ENCODE measurements at places on chromosomes 7 and 10.

DNA sequence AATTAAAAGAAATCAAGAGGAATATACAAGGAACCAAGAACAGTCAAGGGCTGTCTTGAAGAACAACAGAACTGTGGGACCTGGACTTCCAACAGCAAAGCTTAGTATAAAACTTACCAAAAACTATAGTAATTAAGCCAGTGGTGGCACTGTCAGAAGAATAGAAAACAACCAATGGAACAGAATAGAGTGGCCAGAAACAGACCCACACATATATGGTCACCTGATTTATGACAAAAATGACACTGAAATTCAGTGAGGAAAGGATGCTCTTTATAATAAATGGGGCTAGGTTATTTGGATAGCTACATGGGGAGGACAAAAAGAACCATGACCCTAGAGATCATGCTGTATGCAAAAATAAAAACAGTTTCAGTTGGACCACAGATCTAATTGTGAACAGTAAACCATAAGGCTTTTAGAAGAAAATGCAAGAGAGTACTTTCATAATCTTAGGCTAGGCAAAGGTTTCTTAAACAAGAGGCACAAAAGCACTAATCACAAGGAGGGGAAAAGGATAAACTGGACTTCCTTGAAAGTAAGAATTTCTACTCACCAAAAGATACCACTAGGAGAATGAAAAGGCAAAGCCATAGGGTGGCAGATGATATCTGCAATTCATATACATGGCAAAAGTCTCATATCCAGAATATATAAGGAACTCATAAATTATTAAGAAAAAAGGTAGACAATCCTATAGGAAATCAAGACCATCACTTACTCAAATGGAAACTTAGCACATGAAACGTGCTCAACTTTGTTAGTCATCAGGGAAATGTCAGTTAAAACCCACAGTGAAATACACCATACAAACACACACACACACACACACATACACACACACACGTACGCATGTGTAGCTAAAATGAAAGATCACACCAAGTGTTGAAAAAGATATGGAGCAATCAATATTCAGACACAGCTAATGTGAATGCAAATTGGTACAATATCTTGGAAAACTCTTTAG, 20.8 kb downstream of the HYCC1 start:
- DNase-seq = no peak

DNA sequence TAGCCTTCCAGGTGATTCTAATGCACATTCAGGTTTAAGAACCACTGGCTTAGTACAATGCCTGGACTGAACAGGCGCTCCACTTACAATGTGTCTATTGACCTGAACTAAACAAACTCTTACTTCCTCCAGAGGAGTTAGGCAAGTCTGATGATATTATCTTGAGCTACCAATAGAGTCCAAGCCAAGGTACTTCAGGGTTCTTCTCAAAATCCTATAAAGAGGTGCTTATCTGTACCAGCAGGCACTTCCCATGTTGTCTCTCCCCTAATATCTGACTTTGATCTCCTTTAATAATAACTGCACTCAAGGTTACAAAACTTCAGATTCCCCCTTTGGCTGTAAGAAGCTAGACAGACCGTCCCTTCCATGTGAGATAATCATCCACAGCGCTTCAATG, 157.0 kb upstream of the SVIL start:
- DNase-seq = no peak

- DNase-seq = no peak
These were observed 39.6 kb downstream of the TET1 start for GRCh38 chr10:68599771-68600040.

DNA sequence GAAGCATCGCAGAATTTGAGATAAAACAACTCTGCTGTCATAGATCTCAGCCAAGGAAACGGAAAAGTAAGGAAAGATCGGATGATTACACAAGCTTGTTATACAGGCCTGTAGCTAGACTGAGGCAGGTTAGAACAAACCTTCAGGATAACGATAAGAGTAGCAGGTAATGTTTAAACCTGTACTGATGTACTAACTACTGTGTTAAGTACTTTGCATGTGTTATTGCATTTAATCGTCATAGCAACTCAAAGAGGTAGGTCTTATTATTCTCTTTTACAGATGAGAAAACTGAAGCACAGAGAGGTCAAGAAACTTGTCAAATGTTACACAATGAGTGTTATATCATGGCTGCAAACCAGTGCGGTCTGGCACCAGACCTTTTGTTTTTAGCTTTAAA, 352.5 kb downstream of the GPAM start:
- no peak for DNase-seq

GRCh38 chr10:75238182-75239095, 2.7 kb upstream of the COMTD1 start:
- no peak for DNase-seq

- no peak for DNase-seq
These were observed 103.3 kb downstream of the DIP2C start for GRCh38 chr10:586151-586550.

DNA sequence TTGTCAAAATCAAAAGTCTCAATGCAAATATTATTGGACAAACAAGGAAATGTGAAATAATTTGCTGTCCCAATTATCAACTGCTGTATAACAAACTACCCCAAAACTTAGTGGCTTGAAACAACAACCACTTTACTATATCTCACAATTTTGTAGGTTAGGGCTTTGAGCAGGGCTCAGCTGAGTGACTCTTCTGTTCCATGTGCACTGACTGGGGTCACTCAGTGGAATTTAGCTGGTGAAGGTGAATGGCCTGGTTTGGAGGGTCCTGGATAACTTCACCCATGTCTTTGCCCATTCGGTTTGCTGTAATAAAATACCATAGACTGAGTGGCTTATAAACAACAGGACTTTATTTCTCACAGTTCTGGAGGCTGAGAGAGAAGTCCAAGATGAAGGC, 3.7 kb upstream of the GSDME start:
- DNase-seq = no peak

DNA sequence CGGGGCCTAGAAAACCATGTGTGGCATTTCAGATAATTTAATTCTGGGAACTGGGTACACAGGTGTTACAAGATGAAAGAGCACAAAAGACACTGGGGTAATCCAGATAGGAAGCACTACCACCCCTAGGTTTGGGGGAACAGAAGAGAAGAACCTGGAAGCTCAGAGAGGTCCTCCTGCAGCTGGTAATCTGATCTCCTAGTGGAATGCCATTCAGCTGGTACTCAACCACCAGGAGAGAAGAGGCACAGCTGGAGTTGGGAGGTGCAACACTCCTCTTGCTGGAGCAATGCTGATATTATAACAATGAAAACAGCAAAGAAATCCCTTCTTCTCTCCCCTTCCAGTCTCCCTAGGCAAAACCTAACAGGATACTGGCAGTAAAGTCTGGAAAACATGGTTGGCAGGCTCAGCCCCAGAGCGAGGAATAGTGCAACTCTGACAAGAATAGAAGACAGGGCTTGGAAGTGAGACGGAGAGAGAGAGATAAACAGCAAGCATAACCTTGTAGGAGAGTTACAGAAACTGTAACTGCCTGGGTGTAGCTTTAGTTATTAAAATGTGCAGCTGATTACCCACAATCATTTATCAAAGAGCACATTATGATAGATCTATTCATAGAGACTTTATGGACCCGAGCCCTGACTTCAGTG, 35.0 kb downstream of the NRF1 start:
- no peak for DNase-seq

DNA sequence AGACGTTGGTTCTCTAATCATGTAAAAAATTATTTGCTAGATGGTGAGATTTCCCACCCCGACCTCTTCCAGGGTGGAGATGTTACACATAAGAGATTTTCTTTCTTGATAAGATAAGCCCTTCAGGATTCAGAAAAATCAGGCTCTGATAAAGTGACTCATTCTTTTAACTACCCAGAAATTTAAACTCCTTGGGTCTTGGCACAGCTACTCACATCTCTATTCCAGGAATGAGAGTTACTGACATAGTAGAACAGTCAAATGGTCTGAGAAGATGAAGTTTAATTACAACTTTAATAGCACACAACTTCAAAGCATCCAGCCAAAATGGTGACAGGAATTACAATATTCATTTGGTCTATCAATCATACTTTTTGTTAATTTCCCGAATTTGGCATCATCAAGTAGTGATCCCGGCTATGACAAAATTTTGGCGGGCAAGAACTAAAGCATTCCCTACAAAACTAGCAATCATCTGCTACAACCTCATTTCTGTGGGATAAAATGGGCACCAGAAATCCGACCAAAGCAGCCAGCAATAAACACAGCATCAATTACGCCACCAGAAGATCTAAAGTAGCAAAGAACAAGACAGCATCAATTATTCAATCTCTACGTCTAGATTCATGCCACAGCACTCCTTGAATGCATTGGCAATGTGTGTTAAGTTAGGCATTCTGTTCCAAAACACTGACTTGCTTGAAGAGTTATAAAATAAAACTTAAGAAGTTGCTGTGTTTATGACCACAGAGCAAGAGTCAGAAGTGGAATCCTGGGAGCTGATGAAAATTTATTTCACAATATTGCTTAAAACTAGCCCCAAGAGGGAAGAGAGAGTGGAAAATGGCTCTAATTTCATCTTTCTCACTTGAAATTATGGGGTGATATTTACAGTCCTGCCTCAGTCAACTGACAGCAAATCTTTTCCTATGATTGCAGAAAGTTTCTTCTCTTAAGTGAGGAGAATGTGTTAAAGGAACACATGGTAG, 565.7 kb upstream of the ANKRD30A start:
- no peak for DNase-seq

DNA sequence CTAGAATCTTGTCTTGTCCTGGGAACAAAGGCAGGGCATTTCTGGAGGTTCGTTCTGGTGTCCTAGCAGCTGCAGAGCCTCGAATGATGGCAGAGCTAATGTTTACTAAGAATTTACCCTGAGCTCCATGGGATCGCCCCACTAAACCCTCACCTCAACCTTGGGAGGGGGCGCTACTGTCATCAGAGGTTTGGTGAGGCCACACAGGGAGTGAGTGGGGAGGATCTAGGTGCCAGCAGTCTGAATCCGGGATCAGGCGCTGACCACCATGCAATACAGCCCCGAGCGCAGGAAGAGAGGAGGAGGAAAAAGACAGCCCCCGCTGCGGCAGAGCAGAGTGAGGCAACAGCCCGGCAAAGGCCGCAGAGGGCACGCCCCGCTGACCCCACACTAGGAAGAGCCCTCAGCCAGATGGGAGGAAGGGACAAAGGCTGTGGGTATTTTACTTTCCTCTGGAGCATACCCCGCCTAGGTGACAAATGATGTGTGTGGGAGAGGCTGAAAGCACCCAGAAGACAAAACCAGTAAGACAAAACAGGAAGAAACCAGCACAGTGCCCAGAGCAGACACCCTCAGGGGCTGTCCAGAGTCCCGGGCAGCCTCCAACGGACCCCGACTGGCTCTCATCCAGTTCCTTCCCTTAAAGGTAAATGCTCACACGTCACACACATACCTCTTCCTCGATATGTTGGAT, 103.5 kb downstream of the FAM53B start:
- DNase-seq = no peak

GRCh38 chr10:71998840-71999194, 34.6 kb downstream of the CHST3 start:
- no peak for DNase-seq

- DNase-seq = no peak
These were observed 25.7 kb upstream of the OPALIN start for GRCh38 chr10:96384506-96384905.

Measured in activated gamma-delta T cell treated with Interleukin-2 at 50 U/mL for 16 hours (primary cell).